ENCODE measurements at places on chromosomes 13 and 19.
A peak's percentile ranks its signal among the peaks of the same experiment; 100 is the strongest.

GRCh38 chr19:4185413-4186086 is 3.1 kb downstream of the ANKRD24 start:
- DNase-seq: no peak

GRCh38 chr19:13118424-13119193 is 545 bp downstream of the NACC1 start:
- DNase-seq: peak; percentile 54

DNA sequence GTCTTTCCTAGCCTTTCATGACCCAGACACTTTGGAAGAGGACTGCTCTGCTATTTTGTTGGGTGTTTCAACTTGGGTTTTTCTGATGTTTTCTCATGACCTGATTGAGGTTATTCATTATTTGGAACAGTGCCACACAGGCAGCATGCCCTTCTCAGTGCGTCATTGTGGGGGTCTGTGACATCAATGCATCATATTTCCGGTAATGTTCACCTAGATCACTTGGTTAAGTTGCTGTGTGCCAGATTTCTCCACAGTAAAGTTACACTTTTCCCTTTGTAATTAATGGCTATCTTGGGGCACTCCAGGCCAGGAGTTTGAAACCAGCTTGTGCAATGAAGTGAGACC is 124.4 kb downstream of the SIPA1L3 start:
- DNase-seq: no peak

- DNase-seq: no peak
These were observed 4.9 kb upstream of the ERCC1 start for GRCh38 chr19:45428384-45429231.

DNA sequence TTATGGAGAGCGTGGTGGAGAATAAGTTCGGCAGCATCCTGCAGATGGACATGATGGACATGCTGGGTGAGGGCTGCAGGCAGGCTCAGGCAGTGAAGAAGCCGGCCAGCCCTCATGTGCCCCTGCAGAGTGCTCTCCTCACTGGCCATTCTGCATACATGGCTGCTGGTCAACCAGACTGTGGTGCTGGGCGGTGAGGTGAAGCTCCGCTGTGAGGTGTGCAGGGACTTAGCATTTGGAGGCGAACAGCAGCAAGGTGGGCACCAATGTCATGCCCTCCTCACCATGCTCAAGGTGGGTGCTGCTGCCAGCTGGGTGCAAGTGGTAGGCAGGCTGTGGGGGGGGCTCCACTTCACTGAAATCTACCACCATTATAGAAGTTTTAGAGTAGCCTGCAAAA is 5.7 kb upstream of the ZNF492 start:
- no peak for DNase-seq

DNA sequence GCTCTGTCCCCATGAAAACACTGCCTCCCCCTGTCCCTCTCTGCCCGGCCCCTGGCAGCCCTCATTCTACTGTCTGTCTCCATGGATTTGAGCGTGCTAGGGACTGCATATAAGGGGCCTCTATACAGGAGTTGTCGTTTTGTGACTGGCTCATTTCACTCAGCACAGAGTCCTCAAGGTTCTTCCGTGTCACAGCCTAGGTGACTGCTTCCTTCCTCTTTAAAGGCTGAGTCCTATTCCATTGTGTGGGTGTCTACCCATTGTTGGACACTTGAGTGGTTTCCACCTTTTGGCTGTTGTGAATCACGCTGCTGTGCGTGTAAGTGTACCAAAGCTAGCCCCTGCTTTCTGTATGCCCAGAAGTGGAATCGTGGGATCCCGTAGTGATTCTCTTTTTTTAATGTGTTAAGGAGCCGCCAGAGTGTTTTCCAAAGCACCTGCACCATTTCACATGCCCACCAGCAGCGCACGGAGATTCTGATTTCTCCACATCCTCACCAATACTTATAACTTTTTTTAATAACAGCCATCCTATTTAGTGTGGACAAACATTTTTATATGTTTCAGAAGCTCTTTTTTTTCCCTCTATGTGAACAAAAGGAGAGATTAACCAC is 116.7 kb downstream of the COL4A2 start:
- no peak for DNase-seq

GRCh38 chr13:47299304-47299703 is 402.5 kb upstream of the HTR2A start:
- no peak for DNase-seq

- DNase-seq: no peak
These were observed at the start of gene IFNL1 for GRCh38 chr19:39296055-39296645. Gene IFNL1, plus strand, starts transcription at chr19:39296407. Its CDS starts 15 bp downstream, at chr19:39296422.

- no peak for DNase-seq
These were observed 28.8 kb downstream of the FOXO1 start for GRCh38 chr13:40637643-40638042.

GRCh38 chr19:48987323-48987722 is 5.8 kb downstream of the GYS1 start:
- DNase-seq: no peak

- DNase-seq: no peak
These were observed 13.6 kb downstream of the HAUS8 start for GRCh38 chr19:17061691-17062090.

DNA sequence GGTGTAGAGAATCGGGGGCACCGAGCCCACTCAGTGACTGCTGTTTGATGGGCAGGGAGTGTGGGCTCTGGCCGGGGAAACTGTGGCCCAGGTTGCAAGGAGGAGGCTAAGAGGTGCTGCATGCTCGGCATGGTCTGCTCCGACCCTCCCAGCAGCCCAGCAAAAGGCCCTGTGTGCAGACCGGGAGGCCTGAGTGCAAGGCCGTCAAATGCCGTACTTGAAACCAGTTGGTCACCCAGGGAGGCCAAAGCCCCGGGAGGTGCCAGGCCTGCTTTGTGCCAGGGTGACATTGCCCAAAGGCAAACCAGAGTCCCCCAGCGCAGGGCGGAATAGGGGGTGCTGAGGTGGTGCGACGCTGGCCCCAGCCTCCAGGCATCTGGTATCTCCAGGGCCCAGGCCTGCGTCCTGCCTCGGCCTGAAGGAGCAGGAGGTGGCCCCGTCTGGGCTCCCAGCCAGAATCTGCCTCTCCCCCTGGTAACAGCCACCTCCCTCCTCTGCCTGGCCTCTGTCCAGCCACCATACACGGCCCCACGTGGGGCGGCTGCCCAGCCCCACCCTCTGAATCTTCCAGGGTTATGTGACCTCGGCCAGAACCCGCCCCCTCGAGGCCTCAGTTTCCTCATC is 4.0 kb downstream of the PIK3R2 start:
- DNase-seq: no peak

DNA sequence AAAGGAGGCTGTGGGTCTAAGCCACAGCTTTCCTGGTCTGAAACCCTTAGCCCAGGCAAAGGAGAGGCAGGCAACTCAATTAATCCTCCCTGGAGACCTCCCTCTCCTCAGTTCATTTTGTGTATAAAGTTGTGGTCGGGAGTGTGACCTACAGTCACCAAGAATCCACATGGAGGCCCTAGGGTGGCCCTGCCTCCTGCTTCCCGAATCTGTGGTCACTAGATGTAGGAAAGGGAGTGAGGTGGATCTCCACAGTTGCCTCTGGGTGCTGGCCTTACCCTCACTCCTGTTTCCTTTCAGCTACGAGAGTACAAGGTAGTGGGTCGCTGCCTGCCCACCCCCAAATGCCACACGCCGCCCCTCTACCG is 1.3 kb downstream of the RPL18A start:
- DNase-seq: no peak

DNA sequence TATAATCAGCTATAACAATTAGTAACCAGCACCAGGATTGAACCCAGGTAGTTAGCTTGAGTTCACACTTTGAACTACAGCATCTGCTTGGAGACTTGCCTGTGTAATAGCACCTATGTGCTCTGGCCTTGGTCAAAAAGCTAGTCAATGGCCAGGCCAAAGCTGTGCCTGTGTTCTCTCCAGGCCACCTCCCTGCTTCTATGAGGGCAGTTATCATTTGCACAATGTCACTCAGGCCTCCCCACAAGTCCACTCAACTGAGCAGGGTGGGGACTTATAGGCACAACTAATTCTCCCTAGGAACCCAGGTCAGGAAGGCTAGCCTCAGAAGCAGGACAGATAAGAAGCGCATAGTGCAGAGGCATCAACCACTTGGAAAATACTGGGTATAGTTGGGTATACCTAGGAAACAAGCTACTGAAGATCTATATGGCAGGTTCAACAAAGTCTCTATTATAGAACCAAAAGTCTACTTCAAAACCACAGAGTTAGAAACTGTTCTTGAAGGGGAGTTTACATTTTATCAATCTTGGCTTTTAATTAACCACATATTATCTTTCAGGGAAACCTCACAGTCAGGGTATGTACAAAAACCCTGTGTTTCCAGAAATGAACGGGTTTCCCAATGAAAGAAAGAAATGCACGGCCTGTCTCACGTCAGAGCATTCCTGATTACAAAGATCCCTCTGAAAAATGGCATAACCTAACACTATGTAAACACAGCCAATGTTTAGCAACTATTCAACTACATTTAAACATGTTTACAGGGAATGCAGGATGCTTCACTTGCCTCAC is 140.9 kb downstream of the ABCC4 start:
- DNase-seq: no peak

DNA sequence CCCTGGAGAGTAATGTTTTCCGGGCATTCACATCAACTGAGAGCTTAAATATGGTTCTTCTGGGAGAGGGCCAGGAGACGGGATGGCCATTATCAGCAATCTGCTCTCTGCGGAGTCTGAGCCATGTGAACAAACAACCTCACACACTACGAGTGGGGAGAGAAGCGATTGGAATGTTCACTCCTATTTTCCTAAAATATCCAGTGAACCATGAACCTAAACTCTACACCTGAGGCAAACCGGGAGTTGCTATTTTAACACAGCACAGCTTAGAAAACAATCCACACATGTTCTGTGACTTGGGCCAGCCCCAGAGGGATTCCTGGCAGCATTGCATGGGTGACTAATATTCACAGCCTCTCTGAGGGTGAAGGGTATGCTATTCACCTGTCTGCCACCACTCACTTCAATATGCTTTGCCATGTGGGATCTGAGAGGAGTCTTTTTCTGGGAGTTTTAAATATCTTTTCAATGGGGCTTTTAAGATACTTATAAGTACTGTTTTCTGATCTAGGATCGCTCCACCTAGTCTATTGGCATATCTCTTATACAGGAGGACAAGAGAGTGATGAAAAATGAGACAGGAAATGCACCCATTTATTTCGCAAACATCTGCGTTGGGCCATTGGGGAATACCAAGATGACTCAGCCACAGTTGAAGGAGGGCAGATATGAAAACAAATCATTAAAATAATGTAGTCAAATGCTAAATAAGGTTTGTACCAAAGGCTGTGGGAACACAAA is 72.6 kb upstream of the SERP2 start:
- no peak for DNase-seq

GRCh38 chr13:51047434-51048165 is 63.5 kb downstream of the C13orf42 start:
- no peak for DNase-seq

DNA sequence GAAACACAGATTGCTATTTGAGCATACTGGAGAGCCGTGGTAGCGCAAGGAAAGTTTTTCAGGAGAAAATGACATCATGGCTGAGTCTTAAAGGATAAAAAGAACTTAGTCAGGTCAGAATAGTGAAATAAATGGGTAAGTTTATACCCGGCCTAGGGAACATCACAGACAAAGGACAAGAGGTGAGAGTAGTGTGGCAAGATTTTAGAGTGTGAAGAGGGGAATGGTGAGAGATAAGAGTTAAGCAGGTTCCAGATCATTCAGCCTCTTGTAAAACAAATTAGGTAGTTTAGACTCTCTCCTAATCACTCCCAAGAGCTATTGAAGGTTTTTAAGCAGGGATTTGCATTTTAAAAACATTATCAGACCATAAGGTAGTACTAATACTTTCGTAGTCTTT is 116.0 kb upstream of the MAB21L1 start:
- DNase-seq: no peak

GRCh38 chr13:97120346-97120745 is 101.8 kb upstream of the MBNL2 start:
- DNase-seq: no peak

GRCh38 chr13:75996582-75996981 is 360.5 kb downstream of the LMO7 start:
- no peak for DNase-seq

- DNase-seq: peak; percentile 88
These were observed 5.1 kb downstream of the BBC3 start for GRCh38 chr19:47225746-47226425.

- peak; percentile 22 for DNase-seq
These were observed at the start of gene FLT1 for GRCh38 chr13:28494778-28495537. Gene FLT1, minus strand, starts transcription at chr13:28495128. Its CDS starts 285 bp downstream, at chr13:28494843.

GRCh38 chr13:21328836-21329477 is 130.1 kb downstream of the ZDHHC20 start:
- DNase-seq: no peak

- peak; percentile 71 for DNase-seq
These were observed 518 bp downstream of the KLF2 start for GRCh38 chr19:16325161-16325527.

- DNase-seq: no peak
These were observed 1.4 kb downstream of the ARHGEF18 start for GRCh38 chr19:7349961-7350711.

DNA sequence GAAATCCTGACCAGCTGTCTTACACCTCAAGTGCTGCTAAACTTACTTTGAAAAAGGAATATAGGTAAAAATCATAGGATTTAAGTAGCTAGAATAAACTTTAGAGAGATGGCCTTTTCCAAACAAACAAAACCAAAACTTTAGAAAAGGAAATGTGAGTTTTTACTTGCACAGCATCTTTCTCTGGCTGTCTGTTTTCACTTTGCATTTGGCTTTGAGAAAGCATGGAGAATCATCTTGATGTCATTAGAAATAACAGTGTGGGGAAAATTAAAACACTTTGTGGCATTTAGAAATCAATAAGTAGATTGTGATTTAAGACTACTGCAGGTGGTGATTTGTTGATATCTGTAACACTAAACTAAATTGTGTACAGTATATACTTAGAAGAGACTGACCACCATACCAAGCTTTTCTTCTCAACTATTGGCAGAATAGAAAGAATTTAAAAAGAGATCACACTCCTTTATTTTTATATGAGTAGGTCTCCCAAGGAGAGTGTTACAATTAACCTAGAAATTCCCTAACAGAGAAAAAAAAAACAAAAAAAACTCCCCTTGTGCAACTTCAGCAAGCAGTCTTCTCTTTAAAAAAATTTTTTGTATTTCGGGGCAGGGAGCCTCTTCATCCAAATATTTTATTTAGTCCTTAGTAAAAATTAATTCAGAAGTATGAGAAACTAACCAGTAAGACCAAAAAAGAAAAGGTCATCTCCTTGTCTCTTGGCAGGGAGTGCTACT is 6.1 kb downstream of the WDFY2 start:
- no peak for DNase-seq

- DNase-seq: no peak
These were observed 314.4 kb downstream of the ENOX1 start for GRCh38 chr13:43472339-43472738.

DNA sequence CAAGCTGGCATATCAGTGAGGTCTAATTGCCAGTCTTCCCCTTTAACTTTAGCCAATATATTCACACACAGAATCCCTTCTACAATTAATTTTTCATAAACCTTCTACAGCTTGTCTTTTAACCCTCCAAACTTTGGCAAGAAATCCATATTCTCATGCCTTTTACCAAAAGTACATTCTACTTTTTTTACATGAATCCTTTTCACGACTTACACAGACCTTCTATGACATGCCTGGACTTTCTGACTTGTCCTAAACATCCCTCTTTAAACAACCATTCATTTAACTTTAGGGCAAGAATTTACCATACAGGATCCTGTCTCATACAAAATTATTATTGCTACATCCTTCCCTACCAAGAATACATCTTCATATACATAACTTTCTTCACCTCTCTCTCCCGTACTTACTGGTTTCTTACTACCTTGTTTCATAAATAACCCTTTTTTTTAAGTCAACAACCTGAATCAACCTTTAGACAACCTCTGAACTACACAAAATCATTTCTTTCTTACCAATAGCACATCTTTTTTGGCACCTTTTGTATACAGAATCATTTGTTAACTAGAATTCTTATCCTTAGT is 23.5 kb downstream of the ZNF544 start:
- DNase-seq: no peak

GRCh38 chr19:44666852-44667556 is 4.3 kb upstream of the CEACAM19 start:
- DNase-seq: no peak
